ENCODE measurements at places on chromosomes 2 and 18.

DNA sequence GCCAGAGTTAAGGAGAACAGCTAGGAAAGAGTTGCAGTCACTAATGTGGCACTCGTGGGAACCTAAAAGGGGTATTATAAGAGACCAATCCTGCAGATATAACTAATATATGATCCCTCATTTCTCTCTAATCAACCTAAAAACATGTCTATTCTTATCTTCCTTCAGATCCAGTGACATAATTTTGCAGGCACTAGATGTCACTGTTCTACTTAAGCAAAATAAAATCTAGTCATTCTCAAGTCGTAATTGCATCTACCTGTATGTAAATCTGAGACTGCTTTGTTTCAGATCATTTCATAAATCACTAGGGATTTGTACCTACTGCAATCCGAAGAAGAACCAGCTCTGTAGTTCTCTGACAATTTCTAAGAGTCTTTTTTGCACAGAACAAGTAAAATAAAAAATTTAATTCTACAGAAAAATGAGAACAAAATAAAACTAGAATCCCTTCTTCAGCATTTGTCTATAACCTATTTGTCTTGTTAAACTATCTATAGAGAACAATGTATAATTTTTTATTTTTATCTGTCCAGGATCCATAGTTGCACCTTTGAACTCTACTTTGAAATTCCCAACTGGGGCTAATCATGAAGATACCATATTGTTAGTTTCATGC, 56.5 kb upstream of the ERBB4 start:
- DNase-seq = no peak

GRCh38 chr18:23530195-23530594, 26.9 kb downstream of the RMC1 start:
- DNase-seq = no peak

DNA sequence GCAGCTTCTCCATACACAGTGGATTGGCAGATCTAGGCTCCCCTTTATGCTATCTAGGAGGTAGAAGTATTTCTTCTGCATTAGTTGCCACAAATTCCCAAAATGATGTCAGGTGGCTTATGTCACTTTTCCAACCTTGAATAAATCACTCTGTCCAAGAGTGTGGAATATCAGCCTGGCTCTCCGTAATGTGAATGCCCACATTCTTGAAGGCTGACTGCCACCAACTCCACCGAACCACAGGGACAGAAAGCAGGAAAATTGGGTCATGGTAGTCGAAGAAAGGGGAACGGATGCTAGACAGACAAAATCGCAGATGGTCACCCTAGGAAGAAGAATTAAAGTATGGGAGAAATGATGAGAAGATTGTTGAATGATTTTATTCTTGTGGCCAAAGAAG, 624.9 kb upstream of the CDH2 start:
- DNase-seq = no peak

DNA sequence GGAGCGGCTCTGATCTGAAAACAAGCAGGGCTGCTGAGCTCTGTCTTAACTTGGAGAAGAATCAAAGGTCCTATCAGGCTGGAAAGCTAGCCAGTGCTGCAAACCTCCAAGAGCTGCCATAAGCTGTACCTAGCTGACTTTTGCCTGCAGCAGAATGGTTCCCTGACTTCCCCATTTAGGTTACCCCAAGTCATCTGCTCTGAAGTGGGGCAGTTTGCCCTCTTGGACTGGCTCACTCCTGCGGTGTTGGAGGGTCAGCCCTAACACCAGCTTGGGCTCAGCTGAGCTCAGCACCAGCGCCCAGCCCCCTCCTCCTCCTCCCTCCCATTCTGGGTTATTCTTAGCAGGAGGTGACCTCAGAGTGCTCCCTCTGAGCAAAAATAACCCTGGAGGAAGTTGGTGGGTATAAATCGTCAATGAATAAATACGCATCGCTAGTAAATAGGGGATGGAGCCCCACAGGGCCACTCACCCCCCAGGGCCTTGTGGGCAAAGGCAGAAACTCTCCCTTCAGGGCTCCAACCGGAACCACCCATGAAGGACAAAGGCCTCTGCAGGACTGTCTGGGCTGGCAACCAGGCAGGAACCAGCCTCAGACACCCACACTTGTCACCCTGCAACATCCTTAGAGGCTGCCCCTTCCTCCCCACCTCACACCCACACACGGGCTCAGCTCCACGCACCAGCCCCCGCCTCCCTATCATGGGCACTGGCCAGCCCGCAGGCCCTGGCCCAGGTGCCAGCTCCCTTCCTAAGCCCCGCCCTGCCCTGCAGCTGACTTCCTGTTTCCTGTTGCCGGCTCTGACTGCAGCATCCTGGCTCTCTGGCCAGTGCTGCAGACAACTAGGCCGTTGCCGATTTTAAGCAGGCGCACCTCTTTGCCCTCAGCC, 46.9 kb downstream of the DNMT3A start:
- DNase-seq = no peak

- DNase-seq = no peak
Observed at GRCh38 chr2:105410554-105410953, 11.7 kb upstream of the FHL2 start.
